ENCODE measurements at places on chromosomes 12 and 14.
A peak's percentile ranks its signal among the peaks of the same experiment; 100 is the strongest.

GRCh38 chr12:77606348-77606747 lies 224.3 kb upstream of the NAV3 start:
- no peak for DNase-seq

DNA sequence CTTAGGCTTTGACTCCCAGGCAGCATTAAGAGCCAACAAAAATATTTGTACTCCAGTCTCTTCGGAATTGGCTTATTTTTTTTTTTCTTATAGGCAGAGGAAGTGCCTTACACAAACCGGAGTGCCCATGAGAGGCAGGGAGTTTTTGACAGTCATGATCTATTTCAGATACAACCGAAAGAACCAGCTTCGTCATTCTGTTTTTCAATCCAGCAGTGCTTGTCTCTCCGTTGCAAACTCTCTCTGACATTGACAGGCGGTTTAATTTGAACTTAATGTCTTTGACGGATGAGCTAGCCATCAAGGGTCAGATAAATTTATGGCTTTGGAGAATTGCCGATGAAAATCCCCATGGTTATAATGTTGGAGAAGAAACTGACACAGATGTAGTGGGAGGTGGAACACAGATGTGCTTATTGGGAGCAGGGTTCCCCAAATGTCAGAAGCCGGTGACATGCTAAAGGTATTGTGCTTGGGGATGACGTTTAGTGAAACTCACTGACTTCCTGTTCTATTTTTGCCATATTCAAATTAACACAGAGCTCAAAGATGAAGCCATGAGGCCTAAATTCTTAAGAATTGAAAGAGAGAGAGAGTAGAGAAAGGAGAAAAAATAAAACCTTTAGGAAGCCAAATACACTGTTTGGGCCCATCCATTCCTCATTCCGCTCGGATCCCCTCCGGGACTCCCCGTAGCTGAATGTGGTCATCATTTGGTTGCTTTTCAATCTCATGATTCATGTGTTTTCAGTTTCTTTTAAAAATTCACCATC lies 59.7 kb downstream of the PLXNC1 start:
- DNase-seq: no peak

DNA sequence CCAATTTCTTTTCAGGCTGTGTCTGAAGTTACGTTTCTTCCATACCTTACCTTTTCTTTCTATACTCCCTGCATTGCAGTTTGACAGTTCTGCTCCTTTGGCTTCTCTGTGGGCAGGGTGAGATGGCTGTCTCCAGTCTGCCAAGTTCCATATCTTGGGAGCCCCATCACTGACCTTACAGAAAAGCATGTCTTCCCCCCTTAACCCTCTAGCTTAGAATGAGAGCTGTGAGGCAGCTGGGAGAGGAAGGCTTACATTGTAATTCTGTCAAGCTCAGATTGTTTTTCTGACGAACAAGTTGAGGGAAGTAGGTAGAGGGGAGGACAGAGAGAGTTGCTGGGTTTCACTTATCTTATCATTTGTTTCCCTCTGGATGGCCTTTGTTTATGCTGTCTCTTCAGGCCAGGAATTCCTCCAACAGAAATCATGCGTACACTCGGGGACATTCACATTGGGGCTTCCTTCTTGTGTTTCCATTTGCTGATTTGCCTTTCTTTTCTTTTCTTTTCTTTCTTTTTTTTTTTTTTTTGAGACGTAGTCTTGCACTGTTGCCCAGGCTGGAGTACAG lies 9.3 kb downstream of the DAAM1 start:
- no peak for DNase-seq

DNA sequence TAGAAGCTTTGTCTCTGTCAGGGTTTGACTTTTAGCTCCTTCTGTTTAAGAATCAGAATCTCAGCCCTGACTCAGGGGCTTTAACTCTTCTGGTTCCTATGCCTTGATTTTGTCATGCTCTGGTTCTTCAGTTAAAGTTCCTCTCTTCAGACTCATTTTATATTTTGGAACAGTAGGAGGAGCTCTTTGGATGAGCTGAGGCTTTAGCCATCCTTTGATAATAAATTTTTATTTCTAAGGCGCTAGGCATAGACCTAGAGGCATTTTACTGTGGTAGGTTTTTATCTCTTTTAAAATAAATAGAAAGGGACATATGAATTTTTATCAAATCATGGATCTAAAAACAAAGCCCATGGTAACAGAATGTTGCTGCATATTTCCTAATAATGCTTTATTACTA lies 51.7 kb downstream of the ATP23 start:
- no peak for DNase-seq

DNA sequence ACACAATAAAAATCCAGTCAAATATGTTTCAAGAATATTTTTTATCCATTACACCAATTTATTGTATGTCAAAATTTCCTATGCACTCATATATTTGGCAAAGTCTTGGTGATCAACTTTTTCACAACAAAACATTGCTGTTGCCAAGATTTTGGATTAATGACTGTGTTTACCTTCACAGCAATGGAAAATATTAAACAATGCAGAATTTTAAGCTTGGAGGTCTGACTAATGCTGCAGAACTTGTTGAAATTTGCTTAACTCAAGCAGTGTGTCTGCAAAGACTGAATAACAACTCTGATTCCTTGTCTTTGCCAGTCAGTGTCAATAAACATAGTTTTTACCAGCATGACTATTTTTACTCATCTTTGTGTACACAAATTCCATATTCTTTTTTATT lies 336.4 kb downstream of the CCER1 start:
- DNase-seq: no peak

DNA sequence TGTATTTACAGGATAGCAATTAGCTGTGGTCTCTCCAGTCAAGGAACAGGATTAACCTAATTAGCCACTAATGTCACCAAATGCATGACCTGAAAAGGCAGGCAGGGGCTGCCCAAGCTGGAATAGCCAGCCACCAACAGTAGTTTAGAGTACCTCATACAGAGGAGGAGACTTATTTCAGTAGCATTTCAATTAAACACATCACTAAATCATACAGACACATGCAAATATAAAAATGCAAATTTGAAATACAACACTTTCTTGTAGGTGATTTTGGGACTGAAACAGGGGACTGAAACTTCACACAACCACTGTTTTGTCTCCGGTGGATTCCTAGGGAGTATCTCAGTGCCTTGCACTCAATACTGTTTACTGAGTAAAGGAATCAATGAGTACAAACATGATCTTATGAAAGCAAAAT lies 636 bp upstream of the IFNG-AS1 start:
- no peak for DNase-seq

DNA sequence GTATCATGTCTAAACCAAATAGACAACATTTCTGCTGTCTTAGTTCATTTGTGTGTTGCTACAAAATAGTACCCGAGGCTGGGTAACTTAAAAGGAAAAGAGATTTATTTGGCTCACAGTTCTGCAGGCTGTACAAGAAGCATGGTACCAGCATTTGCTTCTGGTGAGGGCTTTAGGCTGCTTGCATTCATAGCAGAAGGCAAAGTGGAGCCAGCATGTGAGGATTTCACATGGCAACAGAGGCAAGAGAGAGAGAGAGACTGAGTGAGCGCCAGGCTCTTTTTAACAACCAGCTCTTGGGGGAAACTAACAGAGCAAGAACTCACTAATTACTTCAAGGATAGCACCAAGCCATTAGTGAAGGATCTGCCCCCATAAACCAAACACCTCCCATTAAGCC lies 271.4 kb upstream of the SRRM4 start:
- DNase-seq: no peak

DNA sequence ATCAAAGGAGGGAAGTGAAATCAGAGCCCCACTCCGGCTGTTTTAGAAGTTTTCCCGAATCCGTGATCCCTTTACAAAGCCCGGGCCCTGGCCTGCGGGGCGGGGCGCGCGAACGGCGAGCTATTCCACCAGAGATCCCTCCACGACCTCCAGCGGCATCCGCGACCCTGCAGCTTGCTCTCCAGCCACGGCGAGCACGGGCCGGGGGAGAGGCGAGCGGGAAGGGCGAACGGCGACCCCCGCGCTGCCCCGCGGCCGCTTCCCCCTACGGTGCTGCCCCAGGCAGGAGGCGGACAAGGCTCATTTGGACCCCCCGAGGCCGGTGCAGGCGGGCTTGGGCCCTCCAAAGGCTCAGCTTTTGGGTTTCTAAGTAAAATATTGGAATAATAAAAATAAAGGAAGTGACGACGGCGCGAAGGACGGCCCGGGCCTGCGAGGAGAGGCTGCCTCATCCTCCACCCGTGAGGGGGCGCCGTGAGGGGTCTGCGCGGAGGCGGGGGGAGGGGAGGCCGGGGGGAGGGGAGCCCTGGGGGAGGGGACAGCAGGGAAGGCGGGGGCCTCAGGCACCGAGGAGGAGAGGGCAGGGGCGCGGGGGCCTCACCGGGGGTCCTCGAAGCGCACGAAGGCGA lies 613 bp downstream of the SRSF9 start:
- DNase-seq: no peak

DNA sequence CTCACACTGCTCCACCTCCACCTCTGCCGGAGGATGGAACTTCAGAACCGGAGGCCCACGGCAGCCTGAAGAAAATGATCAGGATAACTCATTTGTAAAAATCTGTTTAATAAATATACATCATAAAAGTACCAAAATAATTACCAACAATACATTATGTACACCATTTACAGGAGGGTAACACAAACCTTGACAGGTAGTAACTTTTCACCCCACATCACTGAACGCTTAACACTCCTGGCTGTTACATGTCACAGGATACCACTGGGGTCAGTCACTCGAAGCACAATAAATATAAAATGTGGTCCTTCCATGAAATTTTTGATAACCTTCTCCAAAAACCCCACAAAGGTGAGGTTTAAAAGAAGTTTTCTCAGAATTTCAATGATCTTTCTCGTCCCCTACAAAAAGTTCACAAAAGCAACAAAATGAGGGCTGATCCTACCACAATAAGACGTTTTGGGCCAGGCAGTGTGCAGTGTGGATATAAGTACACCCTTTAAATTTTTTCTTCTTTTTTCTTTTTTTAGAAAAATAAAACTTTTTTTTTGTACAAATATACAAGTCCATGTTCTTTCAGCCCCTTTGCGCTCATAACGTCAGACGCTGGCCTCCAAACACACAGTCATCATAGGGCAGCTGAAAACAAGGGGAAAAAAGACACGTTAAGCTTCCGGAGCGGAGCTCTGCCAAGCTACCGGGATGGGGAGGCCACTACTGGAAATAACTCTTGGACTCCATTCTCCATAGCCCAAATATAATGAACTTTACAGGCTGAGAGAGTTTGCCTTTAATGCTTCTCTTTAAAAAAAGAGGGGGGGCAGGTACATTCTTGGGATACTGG lies 2.9 kb downstream of the NFKBIA start:
- DNase-seq: no peak

- no peak for DNase-seq
Observed at GRCh38 chr12:27602516-27602915, 78.5 kb downstream of the PPFIBP1 start.

GRCh38 chr12:7091660-7092228 lies 501 bp downstream of the C1R start:
- no peak for DNase-seq

DNA sequence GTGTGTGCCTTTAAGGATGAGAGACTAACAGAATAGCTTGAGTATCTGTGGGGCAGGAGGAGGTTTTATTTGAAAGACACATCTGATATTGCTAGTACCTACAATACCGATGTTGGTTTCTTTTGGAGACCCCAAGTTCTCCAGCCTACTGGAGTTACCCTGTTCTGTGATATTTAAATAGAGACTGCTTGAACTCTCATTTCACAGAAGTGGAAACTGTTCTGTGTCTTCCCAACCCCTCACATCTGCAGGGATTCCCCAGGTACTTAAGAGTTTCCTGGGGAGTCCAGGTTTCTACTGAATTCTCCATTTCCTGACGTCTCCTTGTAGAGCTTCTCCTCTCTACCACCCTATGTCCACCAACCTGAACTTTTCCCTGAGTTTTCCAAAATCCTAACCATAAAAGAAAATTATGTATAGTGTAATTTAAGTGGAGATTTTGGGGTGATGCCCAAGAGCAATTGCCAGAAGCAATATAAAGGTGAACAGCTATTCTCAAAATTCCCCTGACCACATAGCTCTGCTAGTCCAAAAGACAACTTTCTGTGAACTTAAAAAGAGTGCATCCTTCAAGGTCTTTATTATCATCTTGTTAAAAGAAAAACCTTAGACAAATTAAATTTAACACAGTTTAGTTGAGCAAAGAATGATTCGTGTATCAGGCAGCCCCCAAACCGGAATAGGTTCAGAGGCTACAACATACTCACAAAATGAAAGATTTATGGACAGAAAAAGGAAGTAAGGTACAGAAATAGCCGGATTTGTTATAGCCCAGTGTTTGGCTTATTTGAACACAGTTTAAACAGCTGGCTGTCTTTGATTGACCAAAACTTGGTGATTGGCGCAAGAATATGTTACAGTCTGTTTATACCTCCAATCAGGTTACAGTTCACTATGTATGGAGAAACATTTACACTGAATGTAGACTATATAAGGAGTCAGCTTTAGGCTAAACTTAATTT lies 373.4 kb downstream of the NUAK1 start:
- no peak for DNase-seq

DNA sequence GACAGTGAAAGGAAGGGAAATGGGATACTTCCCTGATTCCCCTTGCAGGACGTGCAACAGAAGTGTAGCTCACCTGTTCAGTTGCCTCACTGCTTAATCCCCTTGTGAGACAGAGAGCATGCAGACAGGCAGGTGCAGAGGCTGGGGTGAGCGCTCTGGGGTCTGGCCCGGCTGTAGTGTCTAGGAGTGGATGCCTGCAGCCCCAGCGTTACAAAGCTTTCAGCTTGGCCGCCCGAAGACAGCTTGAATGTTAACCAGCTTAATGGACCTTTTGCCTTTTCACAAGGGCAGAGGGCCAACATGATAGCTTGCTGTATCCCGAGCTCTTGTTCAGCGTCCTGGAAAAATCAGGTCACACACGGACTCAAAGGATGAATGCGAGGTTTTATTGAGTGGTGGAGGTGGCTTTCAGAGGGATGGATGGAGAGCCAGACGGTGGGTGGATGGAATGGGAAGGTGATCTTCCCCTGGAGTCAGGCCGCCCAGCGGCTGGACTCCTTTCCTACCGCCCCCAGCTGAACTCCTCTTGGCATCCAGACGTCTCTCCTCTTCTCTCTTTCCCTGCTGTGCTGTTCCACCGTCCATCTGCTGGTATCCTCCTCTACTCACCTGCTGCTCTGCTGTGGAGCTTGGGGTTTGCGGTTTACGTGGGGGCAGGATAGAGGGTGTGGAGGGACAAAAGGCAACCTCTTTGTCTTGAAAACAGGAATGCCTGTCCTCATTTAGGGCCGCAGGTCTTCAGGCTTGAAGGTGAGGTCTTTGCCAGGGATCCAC lies 86.2 kb upstream of the RESF1 start:
- no peak for DNase-seq

DNA sequence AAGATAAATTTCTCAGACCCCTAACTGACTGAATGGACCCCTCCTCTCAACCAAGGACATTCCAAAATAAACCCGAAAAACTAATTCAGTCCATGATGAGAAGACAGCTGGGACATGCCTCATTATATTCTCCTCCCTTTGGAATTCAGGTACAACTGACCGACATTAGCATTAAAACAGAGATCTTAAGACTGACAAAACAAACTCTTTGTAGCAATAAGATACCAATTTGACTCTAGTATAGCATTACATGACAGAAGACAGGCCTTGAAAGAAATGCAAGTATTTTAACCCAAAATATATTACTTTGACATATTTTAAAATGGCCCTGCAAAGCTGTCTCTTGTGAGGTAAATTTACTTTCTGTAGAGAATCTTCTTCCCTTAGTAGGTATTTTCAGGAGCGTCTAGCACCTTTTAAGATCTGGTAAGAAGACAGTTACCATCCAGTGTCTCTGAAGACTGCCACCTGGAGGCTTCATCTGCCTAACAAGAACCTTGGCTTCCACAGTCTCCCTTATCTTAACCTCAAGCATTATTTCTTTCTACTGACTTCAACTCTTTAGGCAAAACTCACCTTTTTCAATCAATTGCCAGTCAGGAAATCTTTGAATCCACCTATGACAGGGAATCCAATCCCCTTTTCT lies 957.5 kb downstream of the SLC6A15 start:
- DNase-seq: no peak

- DNase-seq: peak; percentile 3
Observed at GRCh38 chr14:62162998-62163589, 400.9 kb downstream of the SNAPC1 start.
